Sciatic nerve (tissue), 2 donors: ENCODE measurements at places on chromosomes 2 and 18. TPM values are rescaled to one million over a fixed set of nuclear protein-coding genes. Genes with fewer than 3 reads are reported as not detected.

The CGREF1 gene
- 4.1 TPM for total RNA-seq

The GDF7 gene
- 7.6 TPM for total RNA-seq

The PRKAG3 gene
- total RNA-seq, result 0.49 TPM

The CAPN10 gene
- 37.2 TPM for total RNA-seq

The ARHGAP25 gene
- 21.6 TPM for total RNA-seq

The GNAL gene
- total RNA-seq, result 17.1 TPM

The EDAR gene
- total RNA-seq, result 0.22 TPM

The DSG1 gene
- 0.04 TPM for total RNA-seq

The FAM237A gene
- not detected for total RNA-seq

The RESP18 gene
- total RNA-seq, result not detected

The GAD1 gene
- 0.36 TPM for total RNA-seq

The ONECUT2 gene
- total RNA-seq, result not detected

The KIF1A gene
- 123 TPM for total RNA-seq

The CFAP65 gene
- 0.18 TPM for total RNA-seq

The NFU1 gene
- total RNA-seq, result 35.5 TPM

The ARHGEF4 gene
- 12.1 TPM for total RNA-seq

The MSH2 gene
- 25.1 TPM for total RNA-seq

The CCDC85A gene
- 3.9 TPM for total RNA-seq

The GCG gene
- total RNA-seq, result not detected

The POTEC gene
- not detected for total RNA-seq

The SPDYA gene
- 3.3 TPM for total RNA-seq

The MC5R gene
- total RNA-seq, result not detected

The SMYD5 gene
- total RNA-seq, result 22.7 TPM

The TRAPPC8 gene
- total RNA-seq, result 53.2 TPM

The NDUFAF7 gene
- 21.1 TPM for total RNA-seq

The SLC25A12 gene
- total RNA-seq, result 23.2 TPM
